ENCODE measurements at places on chromosomes 7 and 10. TPM values are rescaled to one million over a fixed set of nuclear protein-coding genes. Genes with fewer than 3 reads are reported as not detected.

- DNase-seq: no peak
Observed at GRCh38 chr7:18402488-18403183, 92.9 kb upstream of the HDAC9 start.

- DNase-seq: no peak
Observed at GRCh38 chr10:60367431-60367830, 22.2 kb downstream of the ANK3 start.

DNA sequence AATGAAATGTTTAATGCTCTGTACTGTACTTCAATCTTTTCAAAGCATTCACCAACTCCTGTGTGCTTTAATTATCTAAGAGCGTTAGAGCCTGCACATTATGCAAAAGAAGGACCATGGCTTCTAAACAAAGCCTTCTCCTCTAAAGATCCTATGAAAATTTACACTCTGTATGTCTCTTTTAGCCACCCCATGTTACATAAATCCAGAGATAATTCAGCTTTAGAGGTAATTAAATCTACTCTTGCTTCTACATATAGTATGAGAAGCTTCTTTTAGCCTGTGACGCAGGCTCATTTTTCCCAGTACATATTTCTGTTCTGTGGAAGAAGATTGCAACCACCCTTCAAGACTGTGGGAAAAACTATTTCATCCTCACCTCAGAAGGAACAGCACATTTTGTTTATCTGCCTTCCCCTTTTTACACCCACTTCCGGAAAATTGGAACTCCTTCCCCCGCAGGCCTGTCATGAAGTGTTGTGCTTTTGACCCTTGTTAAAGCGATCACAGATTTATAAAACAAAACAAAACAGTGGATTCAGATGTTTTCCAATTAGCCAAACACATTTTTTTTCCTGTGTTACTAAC is 8.1 kb upstream of the TAS2R16 start:
- no peak for DNase-seq

- DNase-seq: no peak
Observed at GRCh38 chr7:140230516-140230860, 53.7 kb upstream of the KDM7A start.

Gene SLC18A2
- not detected for total RNA-seq

Gene DGKB
- not detected for total RNA-seq
